ENCODE measurements at places on chromosomes 3 and 15.

GRCh38 chr3:16945330-16945729 is 60.6 kb downstream of the PLCL2 start:
- DNase-seq = no peak

DNA sequence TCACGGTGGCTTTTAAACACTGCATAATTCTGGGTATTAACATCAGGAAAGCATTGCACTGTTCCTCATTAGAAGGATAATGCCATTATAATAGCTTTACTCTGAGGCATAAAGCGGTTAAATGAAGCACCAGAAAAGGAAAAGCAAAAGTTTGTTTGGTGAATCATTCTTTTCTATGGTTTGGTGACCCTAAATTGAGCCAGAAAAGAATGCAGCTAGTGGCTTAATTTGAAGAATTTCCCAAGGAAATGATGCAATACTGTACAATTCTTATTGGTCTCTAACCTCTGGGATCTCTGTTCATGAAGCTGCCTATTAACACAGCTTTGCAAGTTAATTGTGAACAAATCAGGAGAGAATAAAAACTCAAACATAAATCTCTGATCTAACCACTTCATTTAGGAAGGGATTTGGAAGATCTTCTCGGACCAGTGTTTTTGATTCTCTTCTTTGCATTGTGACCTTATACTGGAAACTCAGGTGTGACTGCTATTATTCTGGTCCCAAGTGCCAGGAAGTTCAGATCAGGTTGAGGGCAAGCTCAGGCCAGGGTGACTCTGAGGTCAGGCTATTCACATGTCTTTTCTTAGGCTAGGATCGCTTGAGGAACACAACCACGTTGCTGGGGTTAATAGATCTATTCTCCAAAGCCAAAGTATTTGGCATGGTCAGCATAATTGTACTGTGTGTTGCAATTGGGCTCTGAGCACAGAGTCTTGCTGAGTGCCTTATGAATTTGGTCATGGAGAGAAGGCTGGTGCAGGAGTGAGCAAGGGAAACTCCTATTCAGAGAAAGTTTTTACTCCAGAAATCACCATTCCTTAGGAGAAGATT is 11.3 kb upstream of the DLG1 start:
- DNase-seq = no peak

DNA sequence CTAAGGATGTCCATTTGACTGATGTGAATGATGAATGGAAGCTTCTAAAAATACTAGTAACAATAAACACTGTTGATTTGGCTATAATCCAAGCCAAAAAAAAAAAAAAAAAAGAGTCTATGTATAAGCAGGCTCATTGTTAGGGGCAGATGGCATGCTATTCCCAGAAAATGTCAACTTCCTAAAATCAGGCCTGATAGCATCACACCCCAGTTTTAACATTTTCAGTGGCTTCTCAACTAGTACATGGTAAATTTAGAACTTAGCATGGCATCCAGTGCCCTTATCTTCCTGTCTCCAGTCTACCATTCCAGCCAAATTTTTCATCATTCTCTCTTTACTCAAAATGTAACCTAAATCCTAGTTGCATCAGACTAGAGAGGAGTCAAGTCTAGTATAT is 288.2 kb upstream of the ZNF385D start:
- no peak for DNase-seq

DNA sequence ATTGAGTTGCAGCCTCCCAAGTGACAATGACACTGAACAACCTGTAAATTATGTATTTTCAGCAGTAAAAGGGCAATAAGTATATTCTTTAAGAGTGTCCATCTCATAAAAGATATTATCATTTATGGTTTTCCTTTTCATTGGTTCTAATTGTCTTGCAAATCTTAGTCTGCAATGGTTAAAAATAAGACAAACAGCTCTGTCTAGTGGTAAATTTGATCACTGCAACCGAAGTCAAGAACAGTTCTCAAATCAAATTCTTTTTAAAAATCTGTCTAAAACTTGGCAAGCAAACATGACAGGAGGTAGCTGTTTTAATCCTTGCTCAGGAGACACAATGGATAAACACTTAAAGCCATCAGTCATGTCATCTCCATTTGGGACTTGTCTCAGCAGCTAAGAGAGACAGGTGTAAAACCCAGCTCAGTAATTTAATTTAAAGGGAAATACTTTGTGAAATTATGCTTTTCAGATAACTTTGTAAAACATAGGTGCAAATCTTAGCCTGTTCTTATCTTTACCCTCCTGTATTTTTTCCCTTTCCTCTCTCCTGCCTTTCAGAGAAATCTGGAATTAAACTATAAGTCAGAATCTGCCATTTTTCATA is 150.3 kb upstream of the ARHGEF26 start:
- DNase-seq = no peak

- DNase-seq = no peak
These were observed 59.6 kb downstream of the C3orf38 start for GRCh38 chr3:88209356-88209755.

- no peak for DNase-seq
These were observed 2.0 kb upstream of the CLDN16 start for GRCh38 chr3:190385731-190386688.

GRCh38 chr3:66723231-66723630 is 222.4 kb upstream of the LRIG1 start:
- DNase-seq = no peak

GRCh38 chr3:125062904-125063618 is 7.3 kb upstream of the HEG1 start:
- no peak for DNase-seq

DNA sequence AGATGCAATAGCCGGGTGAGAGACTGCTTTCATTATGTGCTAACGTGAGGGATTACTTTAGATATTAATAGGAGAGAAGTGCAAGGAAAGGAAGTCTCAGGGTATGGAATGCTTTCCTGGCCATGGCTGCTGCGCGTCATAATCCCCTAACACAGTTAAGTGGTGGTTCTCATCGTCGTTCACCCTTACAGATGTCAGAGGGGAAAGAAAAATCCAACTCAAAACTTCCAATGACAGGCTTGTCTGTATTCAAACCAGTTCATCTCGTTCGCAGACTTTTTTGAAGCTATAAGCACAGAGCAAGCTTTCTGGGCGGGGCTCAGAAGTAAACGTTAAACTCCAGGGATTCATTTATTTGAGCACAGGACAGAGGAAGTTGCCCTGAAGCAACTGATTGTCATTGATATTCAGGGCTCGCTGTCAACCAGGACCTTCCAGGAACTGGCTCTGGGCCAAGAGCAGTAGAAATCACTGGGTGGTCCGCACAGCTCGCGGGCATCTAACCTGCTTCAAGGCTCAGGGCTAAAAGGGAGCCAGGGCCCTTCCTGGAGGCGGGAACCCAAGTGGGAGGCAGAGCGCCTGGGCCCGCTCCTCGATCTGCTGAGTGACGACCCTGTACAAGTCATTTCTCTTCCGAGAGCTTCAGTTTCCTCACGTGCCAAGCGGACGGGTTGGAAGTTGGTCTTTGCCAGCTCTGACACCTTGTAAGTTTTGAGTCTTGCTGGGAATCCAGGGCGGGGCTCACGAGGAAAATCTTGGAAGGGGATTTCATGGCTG is 1.1 kb upstream of the LPP start:
- peak; percentile 56 for DNase-seq

DNA sequence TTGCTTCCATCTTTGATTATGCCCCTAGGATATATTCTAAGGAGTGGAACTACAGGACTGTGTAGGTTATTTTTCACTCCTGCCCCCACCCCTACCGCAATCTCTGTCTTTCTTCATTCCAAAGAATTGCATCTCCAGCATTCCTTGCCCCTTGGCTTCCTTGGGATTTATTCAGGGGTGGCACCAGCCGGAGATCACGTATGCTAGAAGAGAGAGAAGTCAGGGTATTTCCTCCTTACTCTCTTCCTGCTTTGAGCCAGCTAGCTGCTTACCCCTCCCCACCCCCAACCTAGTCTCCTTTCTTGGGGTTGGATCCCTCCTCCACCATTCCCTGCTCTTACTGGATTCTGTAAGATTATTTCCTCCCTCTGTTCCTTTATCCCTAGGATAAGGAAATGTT is 35.0 kb upstream of the DENND4A start:
- no peak for DNase-seq

DNA sequence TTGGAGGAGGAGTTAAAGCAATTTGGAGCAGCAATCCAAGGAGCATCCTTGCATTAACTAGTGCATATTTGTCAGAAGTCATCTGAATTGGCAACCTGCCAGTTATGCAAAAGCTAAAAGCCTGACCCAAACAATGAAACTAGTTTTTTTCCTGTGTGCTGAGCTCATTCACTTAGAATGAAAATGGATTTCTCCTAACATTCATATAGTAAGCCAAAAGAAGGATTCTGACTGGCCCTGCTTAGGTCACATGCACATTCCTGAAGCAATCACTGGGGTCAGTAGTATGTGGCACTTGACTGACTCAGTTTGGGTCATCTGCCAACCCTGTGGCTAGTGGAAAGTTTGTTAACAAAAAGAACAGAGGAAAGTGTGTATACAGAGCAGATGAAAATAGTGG is 30.5 kb downstream of the OXSM start:
- no peak for DNase-seq

DNA sequence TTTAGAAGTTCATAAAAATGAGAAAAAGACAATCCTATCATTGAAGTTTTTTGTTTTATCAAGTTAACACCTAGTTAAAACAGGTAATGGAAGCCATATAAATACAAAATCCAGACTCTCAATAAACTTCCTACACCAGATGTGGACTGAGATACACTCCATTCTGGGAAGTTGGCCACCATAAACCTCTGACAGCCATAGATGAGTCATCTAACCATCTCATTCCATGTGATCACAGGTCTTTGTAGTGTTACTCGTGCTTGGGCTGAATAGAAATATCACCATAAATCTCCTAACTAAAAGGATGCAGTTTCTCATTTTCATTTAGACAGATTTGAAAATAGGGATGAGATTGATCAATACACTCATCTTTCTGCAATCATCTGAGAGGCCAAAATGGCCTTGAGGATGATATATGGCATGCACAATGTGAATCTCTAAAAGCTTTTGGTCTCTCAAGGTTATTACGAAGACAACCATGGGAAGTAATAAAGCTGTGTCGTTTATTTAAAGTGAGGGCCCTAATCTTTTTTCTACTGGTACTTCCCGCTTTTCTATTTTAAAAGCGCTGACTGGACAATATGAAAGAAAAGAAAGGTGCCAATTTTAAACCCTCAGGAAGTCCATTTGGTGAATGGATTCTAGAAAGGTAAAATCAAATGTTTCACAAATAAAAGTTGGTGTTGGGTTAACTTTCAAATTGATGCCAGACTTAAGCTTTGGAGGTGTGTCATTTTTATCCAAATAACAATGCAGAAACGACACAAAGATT is 155.5 kb downstream of the POLR2M start:
- no peak for DNase-seq

Data from activated naive CD4-positive, alpha-beta T cell treated with anti-CD3 and anti-CD28 coated beads, Interleukin-2, amount 50 U/mL, for 72 hours (primary cell).